ENCODE measurements at places on chromosomes 3 and 15.

- no peak for DNase-seq
Measured at GRCh38 chr3:30843877-30844276, 50.6 kb downstream of the GADL1 start.

DNA sequence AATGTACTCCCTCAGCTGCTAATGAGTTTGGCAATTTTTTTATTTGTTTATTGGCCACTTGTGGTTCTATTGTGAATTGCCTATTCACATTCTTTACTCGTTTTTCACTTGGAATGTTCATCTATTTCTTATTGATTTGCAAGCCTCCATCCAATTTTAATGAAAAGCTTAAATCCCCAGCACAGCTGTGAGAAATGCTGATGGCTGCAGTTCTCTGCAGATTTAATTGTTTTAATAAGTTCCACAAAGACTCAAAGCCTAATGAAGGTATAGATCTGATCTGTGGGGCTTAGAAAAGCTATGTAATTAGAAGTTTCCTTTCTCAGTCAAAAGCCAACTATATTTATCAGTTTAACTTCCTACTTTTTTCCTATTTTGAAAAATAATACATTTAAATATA, 41.5 kb downstream of the LYZL4 start:
- no peak for DNase-seq

DNA sequence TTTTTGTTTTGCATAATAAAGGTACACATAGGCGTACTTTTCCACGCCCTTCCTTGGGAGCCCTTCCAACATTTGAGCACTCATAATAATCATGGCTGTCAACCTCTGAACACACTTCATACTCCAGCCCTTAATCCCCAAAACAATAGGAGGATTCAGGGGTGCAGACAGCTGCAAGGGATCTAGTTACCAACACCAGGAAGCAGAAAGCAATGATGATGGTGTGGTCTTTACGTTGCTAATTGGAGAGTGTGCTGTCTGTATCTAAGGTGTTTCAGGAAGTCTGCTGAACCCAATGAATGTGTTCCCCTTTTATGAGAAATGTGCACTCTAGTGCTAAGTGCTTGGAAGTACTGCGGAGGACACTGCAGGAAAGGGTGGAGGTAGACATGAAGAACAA, 60.3 kb upstream of the PDZRN3 start:
- no peak for DNase-seq

DNA sequence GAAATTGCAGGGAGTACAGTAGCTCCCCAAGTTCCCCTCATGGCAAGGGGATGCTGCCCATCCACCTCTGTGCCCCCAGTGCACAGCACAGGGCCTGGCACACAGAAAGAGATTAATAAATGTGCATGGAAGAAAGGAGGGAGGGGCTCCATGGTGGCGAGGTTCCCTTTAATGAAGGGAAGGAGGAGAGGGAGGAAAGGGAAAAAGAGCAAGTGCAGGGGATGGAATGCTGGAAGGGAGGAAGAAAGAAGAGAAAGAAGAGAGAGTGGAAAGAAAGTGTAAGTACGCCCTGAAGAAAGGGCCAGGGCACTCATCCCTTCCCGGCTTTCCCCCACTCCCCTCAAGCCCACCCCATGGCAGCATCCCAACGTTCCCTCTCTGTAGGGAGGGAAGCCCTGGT, 1.5 kb upstream of the VIPR1 start:
- DNase-seq, result no peak

DNA sequence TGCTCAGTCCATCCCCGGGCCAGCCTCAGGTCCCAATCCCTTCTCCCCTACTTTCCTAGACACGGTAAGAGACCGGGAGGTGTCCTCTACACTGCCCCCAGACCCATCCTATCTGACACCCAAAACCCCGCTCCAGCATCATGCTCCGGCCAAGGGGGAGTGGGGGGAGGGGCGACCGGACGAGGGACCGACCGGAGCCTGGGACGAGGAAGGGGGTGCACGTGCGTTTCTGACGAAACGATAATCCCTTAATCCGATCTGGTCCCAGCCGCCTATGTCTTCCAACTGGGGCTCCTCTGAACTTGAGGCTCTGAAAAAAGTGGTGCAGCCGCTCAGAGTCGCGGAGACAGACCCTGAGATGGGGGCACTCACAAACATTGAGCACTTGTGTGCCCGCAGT, 494 bp downstream of the CPLX3 start:
- DNase-seq, result no peak

DNA sequence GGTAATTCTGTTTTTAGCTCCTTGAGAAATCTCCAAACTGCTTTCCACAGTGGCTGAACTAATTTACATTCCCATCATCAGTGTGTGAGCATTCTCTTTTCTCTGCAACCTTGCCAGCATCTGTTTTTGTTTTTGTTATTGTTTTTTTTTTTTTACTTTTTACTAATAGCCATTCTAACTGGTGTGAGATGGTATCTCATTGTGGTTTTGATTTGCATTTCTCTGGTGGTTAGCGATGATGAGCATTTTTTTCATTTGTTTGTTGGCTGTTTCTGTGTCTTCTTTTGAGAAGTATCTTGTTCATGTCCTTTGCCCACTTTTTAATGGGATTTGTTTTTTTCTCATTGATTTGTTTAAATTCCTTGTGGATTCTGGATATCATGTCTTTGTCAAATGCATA, 129.7 kb upstream of the ABHD17C start:
- no peak for DNase-seq

- no peak for DNase-seq
Measured at GRCh38 chr15:74203914-74204431, 1.4 kb upstream of the STRA6 start.

Data from cerebellar nuclear complex (tissue), 1 donor.